ENCODE measurements at places on chromosomes 6 and 20.

- DNase-seq: no peak
These were observed 808.4 kb upstream of the CITED2 start for GRCh38 chr6:140182821-140183220.

- no peak for DNase-seq
These were observed 22.4 kb upstream of the TASP1 start for GRCh38 chr20:13661070-13661685.

DNA sequence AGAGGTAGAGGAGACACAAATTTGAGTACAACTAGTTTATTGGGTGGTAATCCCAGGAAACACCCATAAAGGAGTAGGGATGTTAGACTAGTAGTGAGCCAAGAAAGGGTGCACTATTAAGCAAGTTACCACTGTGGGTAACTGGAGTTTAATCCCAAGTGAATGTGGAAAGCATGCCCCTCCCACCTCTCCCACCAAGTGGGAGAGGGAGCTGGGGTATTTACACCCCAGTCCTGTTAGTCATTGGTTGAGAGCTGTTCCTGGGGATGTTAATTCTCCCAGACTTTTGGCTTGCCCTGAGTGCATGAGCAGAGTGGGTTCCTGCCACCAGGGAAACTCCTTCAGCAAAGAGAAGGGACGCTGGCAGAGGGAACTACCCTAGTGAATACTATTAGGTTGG, 49.2 kb upstream of the ZFP64 start:
- DNase-seq: no peak

- no peak for DNase-seq
These were observed 17.6 kb downstream of the CBFA2T2 start for GRCh38 chr20:33507461-33507860.

DNA sequence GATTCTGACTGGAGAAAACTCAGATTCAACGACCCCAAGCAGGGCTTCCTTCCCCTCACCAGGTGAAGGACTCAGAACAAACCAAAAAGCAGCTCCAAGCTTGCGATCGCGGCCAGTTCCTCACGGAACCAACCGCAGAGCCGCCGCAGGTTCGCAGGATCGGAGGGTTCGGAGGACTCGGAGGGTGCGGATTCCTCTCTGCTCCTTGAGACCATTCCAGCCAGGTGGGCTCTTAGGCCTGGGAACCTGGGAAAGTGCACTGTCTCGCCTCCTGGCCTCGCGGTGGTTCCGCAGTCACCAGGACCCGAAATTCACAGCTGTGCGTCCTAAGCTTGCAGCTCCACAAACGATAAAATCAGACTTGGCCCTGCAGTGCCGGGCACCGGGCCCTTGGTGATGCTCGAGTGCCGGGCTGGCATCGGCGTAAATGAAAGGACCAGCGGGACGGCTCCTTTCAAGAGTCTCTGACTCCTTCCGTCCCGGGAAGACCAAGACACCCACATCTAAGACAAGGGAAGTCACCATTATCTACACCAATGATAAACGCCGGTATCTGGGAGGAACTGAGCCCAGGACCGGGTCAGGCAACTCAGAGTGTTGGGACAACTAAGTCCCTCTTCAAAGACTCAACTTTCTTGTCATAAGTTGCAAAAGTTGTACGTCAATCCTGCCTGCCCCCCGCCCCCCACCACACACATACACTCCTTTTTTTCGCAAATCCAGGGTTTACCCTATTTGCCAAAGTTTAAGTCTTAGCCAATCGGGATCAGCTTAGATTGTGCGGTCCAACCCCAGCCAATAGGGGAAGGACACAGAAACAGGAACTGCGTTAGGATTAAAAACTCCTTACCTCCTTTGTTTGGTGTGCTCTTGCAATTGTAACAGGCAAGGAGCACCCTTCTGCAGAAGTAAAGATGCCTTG, 69.8 kb upstream of the PRSS16 start:
- peak; percentile 57 for DNase-seq

DNA sequence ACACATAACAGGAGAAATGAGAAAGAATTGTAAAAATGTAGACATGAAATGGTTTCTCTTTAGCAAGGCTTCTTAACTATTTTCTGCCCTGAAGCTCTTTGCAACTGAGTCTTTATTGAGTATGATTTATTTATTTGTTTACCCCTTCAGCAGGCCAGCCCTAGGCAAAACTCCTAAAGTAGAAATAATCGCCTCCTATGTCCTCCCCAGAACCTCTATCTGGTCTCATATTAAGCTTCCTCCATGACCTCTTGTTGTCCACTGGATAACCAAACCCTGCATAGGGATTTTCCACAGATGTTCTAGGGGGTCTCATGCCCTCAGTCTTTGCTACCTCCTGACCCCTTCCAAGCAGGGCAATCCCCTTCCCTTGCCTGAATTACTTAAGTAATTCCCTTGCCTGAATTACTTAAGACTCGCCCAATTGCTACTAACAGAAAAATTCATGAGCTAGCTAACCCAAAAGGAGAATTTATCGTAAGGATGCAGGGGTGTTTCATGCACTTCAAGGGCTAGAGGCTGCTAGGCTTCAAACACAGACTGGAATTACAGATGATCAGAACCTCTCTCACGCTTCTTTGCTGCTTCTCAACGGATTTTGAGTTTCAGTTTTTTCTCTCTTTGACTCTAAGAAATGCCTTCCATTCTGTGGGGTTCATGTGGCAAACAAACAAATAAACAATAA, 425.9 kb upstream of the RNF217 start:
- DNase-seq: no peak
